ENCODE measurements at places on chromosomes 7 and 10.

- peak; percentile 80 for DNase-seq
Observed at GRCh38 chr7:130960208-130960988, 226.4 kb upstream of the KLF14 start.

- DNase-seq = no peak
Observed at GRCh38 chr7:137877027-137877675, 30.4 kb upstream of the DGKI start.

DNA sequence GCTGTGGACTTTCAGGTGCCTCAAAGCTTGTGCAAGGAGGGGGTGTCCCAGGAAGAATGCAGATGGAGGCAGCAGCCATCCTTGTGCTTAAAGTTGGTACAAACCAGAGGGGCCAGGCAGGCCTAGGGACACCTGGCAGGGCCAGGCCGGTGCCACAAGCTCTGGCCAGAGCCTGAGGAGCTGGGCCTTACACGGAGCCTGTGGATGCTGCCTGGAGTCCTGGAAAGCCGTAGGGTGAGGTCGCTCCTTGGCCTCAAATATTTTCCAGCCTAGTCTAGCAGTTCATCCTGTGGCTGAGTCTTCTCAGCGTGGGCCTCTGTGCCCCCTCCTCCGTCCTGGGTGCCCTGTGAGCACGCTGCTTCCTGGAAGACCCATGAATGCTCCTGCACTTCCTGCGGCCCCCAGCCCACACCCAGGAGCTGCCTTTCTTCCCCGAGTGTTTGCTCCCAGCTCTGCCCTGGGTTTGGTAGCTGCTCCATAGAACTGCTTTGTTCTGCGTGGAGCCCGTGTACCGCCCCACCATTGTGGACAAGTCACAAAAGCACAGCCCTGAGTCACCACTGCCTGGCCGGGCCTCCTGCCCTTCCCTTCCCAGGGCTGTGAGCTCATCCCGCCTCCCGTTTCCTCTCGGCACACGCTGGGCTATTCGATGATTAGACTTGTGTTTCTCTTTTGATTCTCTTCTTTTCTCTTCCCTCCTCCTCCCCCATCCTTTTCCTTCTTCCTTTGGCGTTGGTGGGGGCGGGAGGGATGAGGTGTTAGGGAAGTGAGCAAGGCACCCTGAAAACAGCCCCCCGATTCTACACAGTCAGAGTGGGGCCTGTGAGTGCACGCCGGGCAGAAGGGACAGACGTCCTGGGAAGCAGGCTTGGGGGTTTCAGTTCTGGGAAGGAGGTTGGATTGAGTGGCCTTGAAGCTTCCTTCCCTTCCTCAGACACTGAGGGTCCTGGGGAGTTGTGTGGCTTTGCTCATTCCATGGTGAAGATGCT is 73.2 kb upstream of the SHH start:
- no peak for DNase-seq

- no peak for DNase-seq
Observed at GRCh38 chr10:10911471-10911921, 106.2 kb upstream of the CELF2 start.

DNA sequence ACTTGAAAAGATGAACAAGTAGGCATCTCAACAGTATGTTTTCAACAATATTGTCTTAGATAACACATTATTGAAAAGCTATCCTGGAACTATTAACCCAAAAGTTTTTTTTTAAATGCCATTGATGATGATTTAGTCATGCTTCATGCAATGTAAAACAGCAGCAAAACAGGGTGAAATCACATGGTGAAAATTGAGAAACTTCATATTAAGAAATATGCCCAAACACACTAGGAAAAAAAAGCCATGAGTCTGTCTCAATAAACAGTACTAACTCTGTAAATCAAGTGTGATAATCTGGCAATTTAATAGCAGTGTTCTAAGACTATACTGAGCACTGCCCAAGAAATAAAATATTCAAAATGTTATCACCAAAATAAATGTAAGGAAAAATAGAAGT is 613.1 kb downstream of the KCNMA1 start:
- no peak for DNase-seq

GRCh38 chr10:12299222-12299965 is 50.0 kb upstream of the CAMK1D start:
- DNase-seq = no peak

- no peak for DNase-seq
Observed at GRCh38 chr7:74479961-74480829, 26.5 kb downstream of the GTF2IRD1 start.

Measured in CD4-positive, alpha-beta T cell treated with Interleukin-17A for 1 hour (primary cell).